Tongue (tissue), 3 donors: ENCODE measurements at places on chromosomes 1 and 21.

DNA sequence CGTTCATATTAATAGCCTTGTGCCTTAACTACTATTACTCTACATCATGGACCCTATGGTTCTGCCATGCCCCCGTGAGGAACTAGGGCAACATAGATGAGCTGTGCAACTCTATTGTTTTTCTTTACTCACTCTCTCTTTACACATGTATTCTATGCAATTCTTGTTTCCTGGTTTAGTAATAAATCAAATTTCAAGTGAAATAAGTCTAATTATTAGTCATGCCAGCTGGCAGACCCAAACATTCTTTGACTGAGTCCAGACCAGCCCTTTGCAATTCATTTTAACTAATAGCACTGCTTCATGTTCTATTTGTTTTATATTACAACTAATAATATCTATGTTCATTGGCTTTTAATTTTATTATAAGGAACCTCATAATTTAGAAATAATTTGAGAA lies 789.3 kb upstream of the ADAMTS5 start:
- DNase-seq, result no peak

DNA sequence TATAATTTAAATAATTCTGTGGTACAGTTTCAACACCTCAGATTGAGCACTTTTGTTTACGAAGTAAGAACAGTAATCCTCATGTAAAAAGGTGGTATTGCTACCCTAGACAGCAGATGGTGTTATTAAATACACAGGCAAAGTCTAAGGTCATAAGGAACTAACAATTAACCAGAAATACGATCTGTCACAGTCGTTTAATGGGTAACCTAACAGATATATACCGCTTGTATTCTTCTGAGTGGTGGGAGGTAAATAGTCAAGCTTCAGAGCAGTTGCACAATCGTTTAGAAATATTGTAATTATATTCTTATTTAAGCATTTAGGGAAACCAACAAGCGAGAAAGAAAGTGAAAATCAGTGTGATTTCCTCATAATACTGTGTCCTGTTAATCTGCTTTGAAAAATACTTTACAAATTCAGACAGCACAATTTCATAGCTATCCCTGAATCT lies 9.8 kb upstream of the IRF2BP2 start:
- DNase-seq, result no peak

- DNase-seq, result no peak
These were observed 80.4 kb downstream of the DDX20 start for GRCh38 chr1:111836111-111836510.

- no peak for DNase-seq
These were observed 68.5 kb downstream of the RGS2 start for GRCh38 chr1:192877283-192877886.

GRCh38 chr1:15678578-15678977 lies 5.5 kb upstream of the PLEKHM2 start:
- no peak for DNase-seq

GRCh38 chr1:182381962-182382819 lies 9.4 kb downstream of the GLUL start:
- DNase-seq, result no peak

DNA sequence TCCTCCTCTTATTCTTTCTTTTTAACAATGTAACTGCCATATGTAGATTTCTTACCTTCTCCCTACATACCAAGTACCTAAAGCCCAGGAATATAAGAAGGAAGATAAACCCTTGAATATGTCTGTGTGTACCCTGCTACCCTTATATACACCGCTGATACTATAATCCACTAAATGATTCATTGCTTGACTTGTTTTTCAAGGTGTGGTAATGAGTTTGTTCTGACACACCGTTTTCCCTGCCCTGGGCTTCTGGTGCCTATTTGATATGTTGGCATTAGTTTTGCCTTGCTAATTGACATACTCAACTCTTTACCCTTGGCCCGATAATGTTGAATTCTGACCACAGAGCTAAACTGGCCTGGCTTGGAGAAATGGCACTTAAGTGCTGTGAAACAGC lies 64.3 kb downstream of the IL23R start:
- DNase-seq, result no peak
